ENCODE measurements at places on chromosomes 11 and 22. TPM values are rescaled to one million over a fixed set of nuclear protein-coding genes. Genes with fewer than 3 reads are reported as not detected.

Gene IL10RA
- total RNA-seq, result under 0.01 TPM

Gene MTMR2
- 35.9 TPM for total RNA-seq

Gene MS4A6E
- total RNA-seq, result not detected

Gene F2
- not detected for total RNA-seq

Gene SGSM1
- 0.88 TPM for total RNA-seq

Gene USP2
- 0.06 TPM for total RNA-seq

Gene FAM111B
- 31.7 TPM for total RNA-seq

Gene CALCA
- not detected for total RNA-seq

Gene TIMM10
- total RNA-seq, result 44.8 TPM

Gene OR4C46
- not detected for total RNA-seq

Gene TMEM191C
- total RNA-seq, result 0.63 TPM

Gene CCDC81
- total RNA-seq, result 0.32 TPM

Gene KLHL35
- 1.5 TPM for total RNA-seq

Gene C11orf42
- total RNA-seq, result not detected

Gene CSRP3
- not detected for total RNA-seq

Gene OR8G5
- total RNA-seq, result not detected

Gene MRGPRE
- total RNA-seq, result not detected

Gene OPCML
- 0.31 TPM for total RNA-seq

Data from bladder microvascular endothelial cell (primary cell).